ENCODE measurements at places on chromosomes 12 and 14.
A peak's percentile ranks its signal among the peaks of the same experiment; 100 is the strongest.

- DNase-seq: no peak
Measured at GRCh38 chr14:81655423-81656314, 122.0 kb upstream of the SEL1L start.

GRCh38 chr14:69605738-69606137 lies 5.7 kb upstream of the SUSD6 start:
- DNase-seq: no peak

GRCh38 chr14:62209287-62209899 lies 447.2 kb downstream of the SNAPC1 start:
- peak; percentile 83 for DNase-seq

GRCh38 chr12:54853933-54854538 lies at the start of gene MUCL1:
Gene MUCL1 (plus strand): TSS chr12:54854516. CDS start chr12:54854583, 67 bp downstream.
- DNase-seq: peak; percentile 65

- peak; percentile 56 for DNase-seq
Measured at GRCh38 chr12:69068448-69068847, 135.5 kb upstream of the CPM start.

DNA sequence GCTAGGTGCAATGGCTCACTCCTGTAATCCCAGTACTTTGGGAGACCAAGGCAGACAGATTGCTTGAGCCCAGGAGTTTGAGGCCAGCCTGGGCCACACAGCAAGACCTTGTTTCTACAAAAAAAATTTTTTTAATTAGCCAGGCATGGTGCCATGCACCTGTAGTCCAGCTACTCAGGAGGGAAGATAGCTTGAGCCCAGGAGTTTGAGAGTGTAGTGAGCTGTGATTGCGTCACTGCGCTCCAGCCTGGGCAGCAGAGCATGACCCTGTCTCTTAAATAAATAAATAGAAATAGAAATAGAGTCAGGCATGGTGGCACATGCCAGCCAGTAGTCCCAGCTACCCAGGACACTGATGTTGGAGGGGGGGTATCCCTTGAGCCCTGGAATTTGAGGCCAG lies 36.7 kb upstream of the CLIP1 start:
- peak; percentile 38 for DNase-seq

- no peak for DNase-seq
Measured at GRCh38 chr12:116513944-116514343, 45.2 kb upstream of the MAP1LC3B2 start.

GRCh38 chr12:53252349-53252916 lies 15.7 kb upstream of the ESPL1 start:
- no peak for DNase-seq

- peak; percentile 10 for DNase-seq
Measured at GRCh38 chr12:2796187-2796666, 1.5 kb downstream of the FKBP4 start.

- DNase-seq: peak; percentile 44
Measured at GRCh38 chr12:66129934-66130266, 650 bp downstream of the LLPH start.

DNA sequence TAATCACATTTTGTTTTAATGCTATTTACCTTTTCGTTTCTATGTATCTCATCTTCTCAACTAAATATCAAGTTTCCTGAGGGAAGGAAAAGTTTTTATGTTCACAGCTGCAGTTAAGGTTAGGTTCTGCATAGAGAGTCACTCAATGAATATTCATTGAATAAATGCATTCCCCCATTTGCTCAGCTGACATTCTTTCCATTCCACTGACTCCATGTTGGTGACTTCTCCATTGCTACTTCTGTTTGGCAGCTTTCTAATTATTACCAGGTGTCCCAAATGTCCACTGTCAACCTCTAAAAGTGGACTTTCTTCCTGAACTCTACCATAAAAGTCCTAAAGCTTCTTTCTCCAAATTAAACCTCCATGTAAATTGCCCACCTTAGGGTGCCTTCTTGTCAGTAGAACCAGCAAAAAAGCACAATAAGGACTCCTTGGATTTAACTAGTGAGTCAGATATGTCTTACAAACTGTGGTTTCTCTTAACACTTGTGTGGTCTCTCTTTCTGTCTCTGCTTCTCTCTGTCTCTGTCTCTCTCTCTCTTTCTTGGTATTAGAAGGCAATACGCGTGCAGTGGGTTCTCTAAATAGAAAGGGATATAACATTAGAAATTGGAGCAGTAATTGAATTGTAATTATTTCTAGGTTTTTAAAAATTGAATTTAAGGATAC lies 85.9 kb downstream of the TMEM117 start:
- peak; percentile 76 for DNase-seq

DNA sequence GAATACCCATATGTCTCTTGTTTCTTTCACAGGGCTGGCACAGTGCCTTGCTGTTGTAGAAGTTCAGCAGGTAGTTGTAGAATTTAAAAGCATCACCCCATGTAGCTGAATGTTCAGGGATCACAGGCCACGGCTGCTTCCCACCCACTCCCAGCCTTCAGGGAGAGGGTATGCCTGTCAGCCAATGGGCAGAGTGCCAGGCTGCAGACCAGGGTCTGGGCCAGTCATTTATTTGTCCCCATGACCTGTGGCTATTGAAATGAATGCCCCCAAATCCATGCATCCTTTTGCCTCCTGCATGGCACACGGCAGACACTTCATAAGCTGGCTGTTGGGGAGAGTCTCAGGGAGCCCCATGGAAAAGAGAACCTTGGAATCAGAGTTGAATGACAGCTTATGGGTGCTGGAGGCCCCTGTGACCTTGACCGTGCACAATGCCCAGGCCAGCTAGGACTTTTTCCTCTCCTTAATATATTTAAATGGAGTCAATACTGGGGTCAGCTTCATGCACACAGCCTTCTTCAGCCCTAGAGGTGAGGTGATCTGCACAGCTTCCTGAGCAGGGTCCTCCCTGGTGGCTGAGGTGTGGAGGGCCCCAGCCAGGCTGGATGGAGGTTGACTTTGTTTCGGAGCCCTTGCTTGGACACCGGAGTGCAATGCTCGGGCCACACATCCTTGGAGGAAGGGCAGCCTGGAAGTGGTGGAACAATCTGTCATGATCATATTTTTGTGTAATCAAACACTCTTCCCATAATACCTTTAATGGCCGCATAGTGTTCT lies 45.3 kb downstream of the PRMT8 start:
- no peak for DNase-seq

Measured in EH (cell line).